Activated CD4-positive, alpha-beta T cell treated with anti-CD3 and anti-CD28 coated beads, Interleukin-2, Interleukin-4, amounts not matched to agents 100 ng/mL and 50 ng/mL, durations not matched to agents 16 hours and 8 hours (primary cell): ENCODE measurements at places on chromosomes 16 and 17.

- peak; percentile 48 for DNase-seq
Measured at GRCh38 chr16:74698222-74698621, 2.4 kb downstream of the MLKL start.

DNA sequence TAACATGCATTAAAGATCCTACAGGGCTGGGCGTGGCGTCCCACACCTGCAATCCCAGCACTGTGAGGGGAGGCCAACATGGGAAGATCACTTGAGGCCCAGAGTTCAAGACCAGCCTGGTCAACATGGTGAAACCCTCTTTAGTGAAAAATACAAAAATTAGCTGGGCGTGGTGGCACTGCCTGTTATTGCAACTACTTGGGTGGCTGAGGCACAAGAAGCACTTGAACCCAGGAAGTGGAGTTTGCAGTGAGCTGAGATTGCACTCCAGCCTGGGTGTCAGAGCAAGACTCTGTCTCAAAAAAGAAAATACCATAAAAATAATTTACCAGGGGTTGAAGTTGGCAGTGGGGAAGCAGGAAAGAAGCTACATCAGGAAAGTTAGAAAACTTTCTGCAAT lies 12.9 kb downstream of the TXNDC11 start:
- DNase-seq, result no peak

DNA sequence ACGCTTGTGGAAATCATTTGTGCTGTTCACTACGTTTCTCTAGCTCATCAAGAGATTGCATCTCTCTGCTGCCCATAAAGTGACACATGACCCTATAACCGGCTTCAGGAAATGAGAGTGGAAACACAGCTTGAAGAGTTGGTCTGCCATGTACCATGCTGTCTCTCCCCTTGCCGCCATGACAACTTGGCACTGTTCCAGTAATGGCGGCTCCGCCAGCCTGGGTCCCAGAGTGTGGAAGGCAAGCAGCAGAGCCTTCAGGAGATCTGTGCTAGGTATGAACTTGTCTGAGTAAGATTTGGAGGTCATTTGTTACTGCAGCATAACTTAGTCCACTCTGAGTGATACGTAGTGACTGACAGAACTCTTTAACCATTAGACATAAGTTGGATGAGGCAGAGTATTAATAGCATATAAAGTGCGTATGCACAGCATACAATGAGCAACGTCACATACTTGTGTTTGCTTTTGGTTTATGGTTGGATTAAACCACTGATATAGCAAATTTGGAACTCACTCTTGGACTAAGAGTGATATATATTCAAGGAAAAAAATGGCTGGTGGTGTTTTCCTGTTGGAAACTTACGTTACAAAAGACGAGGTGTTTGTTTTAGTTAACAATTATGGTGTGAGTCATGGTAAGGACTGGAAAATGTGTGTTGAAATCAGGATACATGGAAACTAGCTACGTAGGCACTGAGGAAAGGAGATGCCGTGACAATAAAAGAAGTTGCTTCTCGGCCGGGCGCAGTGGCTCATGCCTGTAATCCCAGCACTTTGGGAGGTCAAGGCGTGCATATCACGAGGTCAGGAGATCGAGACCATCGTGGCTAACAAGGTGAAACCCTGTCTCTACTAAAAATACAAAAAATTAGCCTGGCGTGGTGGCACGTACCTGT lies 24.4 kb upstream of the PMP22 start:
- DNase-seq, result no peak

DNA sequence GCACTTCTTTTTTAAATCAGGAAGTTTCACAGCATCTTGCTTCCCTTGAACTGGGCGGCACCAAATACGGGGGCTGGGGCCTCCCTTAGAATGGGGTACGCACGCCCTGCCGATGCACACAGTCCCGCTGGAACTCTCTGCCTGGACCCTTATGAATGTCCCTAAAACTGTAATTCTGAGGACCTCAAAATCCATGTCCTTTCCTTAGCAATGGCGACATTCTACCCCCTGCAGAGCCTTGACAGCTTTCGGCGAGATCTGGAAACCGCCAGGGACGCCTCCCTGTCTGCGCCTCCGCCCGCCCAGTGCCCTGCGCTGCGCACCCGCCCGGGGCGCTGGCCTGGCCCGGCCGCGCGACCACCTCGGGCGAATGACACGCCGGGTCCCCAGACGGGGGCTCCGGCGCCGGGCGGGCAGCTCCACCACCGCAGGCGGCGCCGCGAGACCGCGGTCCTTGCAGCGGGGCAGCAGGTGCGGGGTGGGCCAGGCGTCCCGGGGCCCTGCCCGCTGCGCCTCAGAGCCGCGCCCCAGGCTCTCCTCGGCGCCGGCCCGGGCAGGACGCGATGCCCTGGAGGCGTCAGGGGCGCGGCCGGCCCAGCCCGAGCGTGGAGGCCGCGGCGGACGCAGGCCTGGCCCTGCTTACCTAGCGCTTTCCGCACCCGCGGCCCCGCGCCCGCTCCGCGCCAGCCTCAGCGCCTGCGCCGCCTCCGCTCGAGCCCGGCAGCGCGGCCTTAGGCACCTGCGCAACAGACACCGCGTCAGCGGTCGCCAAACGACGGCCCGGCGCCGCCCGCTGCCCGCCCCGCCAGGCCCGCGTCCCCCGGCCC lies 548 bp downstream of the HAGH start:
- peak; percentile 48 for DNase-seq

GRCh38 chr17:28986714-28987655 lies 18.8 kb downstream of the SEZ6 start:
- no peak for DNase-seq

DNA sequence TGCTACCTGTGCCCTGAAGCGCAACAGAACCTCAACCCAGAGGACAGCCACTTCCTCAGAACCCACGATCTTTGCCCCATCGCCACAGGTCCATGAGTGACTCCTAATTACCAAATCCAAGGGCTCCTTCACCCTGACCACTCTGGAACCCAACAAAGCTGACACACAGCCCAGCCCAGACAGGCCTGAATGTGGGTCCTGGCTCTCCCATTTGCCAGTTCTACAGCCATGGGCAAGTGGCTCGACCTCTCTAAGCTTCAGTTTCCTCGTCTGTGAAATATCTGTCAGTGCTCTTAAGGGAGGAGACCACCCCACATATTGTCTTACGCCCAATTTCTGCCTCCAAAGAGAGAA lies 18.0 kb upstream of the ENDOV start:
- DNase-seq, result peak; percentile 30

GRCh38 chr16:27600381-27600780 lies 50.4 kb downstream of the KATNIP start:
- DNase-seq, result no peak

- peak; percentile 62 for DNase-seq
Measured at GRCh38 chr17:66399441-66399840, 97.0 kb downstream of the PRKCA start.

- DNase-seq, result no peak
Measured at GRCh38 chr17:18378205-18378505, 577 bp downstream of the EVPLL start.

DNA sequence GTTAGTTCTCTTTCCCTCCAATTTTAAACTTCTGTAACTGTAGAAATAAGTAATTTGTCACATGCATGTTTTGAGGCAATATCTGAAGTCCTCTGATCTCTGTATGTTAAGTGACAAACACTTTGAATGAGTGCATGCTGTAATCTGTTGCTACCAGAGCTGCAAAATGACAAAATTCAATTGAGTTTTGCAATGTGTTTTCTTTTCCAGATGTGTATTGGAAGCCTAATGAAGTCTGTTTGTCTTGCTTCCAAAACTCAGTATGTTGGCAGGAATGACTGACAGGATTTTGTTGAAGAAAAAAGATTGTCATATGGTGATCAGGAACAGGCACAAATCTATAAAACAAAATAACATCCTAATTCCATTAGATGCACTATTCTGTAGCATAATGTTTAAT lies 561.6 kb upstream of the CDH8 start:
- no peak for DNase-seq

GRCh38 chr17:42428141-42428944 lies 5.3 kb upstream of the CAVIN1 start:
- DNase-seq, result peak; percentile 39

DNA sequence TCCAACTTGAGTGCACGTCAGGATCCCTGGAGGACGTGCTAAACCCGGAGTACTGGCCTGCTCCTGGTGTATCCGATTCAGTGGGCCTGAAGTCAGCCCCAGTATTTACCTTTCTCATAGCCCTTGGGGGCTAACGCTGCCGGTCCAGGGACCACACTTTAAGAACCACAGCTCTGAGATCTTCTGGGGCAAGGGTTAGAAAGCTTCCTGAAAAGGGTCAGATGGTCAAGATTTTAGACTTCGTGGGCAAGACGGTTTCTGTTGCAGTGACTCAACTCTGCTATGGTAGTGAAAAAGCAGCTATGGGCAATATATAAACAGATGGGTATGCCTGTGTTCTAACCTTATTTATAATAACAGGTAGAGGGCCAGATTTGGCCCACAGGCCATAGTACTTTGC lies 14.6 kb upstream of the USP10 start:
- no peak for DNase-seq

GRCh38 chr16:7085776-7086175 lies 246.9 kb upstream of the RBFOX1 start:
- no peak for DNase-seq

DNA sequence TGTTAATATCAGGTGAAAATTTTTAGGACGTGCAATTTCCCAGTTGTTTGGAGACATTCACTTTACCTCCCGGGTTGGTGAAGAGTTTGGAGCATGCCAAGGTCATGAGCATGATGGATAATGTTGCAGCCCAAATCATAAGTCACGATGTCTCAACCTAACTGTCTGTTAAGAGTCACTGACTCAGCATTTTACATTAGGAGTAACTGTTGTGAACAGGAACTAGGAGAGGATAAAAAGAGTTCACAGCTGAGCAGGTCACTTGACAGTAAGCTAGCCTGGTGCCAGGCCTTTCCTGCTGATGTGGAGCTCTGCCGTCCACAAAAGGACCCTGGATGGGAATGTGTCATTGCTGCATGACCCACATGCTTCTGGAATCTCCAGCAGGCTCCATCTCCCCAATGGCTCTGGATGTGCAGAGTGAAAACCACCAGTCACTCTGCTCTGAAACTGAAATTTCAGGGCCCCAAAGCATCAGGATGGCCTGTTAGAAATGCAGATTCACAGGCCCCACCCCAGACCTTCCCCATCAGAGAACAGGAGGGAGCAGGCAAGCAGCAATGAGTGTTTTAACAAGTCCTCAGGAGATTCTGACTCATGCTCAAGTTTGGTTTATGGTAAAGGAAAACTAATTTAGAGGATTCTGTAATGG lies 371.6 kb upstream of the MAF start:
- no peak for DNase-seq

- no peak for DNase-seq
Measured at GRCh38 chr16:80932708-80933095, 74.0 kb downstream of the CMC2 start.

DNA sequence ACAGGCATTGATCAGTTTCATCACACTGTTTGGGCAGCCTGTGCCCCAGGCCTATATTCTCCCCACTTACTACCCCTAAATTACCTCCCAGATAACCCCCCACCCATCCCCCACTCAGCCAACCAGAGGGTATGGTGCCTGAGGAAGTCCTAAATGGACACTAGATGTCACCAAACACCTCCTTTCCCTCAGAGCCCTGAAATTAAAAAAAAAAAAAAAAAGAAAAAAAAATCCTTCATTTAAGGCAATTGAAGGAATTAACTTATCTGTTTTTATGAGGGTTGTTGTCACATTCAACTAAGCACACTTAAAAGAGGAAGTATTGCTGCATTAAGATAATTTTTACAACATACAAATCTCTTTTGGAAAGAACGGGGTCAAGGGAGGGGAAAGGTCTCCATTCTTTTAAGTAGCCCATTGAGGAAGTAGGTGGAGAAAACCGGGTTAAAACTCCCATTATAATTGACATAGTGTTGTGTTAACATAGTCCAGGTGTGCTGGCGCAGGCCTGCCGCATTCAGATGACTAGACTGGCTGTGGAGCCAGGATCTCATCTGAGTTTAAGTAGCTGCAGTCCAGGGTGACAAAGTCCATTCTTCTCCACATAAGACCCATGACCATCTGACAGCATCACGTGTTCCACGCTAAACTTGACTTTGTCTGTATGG lies 46.3 kb downstream of the SNX11 start:
- no peak for DNase-seq

- no peak for DNase-seq
Measured at GRCh38 chr16:6375465-6376075, 957.1 kb upstream of the RBFOX1 start.

- DNase-seq, result no peak
Measured at GRCh38 chr16:72665701-72666100, 382.2 kb downstream of the ZFHX3 start.

- peak; percentile 52 for DNase-seq
Measured at GRCh38 chr16:81623365-81624102, 155.6 kb upstream of the PLCG2 start.

DNA sequence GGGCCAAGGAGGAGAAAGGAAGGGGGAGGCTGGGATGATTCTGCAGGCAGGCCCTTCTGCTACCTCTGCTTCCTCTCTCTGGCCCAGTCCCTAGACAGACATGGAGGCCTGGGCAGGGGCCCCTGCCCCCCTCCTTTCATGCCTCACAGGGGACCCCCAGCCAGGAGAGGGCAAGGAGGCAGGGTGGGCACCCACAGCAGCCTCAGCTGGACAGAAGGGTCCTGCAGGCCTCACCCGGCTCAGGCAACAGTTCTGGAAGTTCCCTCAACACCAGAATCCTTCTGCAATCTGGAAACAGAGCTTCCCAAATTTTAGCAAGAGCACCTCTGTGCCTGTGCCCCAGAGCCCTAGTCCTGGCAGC lies 8.7 kb downstream of the ARHGAP27 start:
- no peak for DNase-seq
